GM13976 (cell line): ENCODE measurements at places on chromosomes 6 and 20.
A peak's percentile ranks its signal among the peaks of the same experiment; 100 is the strongest.

DNA sequence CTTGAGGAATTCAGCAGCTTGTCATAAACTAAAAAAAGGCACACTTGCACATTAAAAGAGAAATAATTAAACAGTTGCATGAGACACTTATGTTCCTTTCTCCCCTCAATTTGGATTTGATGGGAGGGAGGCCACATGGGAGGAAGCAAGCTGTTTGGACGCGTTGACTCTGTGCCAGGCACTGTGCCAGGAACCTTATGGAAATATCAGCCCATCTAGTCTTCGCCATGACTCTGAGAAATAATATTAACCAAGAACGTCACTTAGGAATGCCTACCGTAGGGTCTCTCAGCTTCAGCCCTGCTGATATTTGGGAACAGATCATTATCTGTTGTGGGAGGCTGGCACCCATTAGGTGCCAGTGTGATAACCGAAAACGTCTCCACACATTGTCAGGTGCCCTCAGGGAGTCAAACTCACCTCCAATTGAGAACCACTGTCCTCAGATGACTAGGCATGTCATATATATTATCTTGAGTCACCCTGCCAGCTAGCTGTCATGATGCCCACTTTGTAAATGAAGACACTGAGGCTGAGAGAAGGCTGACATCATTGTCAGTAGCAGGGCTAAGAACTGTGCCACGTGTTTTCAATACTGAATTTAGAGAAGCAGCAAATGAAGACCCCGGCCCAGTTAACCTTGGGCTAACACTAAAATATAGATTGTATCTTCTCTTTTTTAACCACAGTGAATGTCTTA lies 36.1 kb downstream of the EYA2 start:
- no peak for DNase-seq

GRCh38 chr6:127404133-127404532 lies 55.1 kb downstream of the KIAA0408 start:
- peak; percentile 21 for DNase-seq

GRCh38 chr6:166998256-166999144 lies 697 bp upstream of the CEP43 start:
- DNase-seq, result peak; percentile 44

DNA sequence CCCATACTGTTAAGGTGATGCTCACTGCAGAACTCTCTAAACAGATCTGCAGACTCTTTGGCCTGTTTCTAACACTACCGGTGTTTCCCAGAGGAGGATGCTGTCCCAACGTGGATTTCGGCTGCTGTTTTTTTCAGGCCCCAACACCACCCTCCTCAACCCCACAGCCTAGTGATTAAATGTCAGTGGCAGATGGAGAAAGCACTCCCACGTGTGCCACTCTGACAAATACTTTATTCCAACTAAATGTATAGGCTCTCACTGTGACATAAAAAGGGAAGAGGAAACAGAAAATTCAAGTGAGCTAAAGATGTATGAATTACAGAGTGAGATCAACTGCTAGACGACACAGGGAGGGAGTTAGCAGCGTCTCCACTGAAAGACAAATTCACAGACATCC lies 3.6 kb downstream of the TBC1D20 start:
- no peak for DNase-seq

- peak; percentile 61 for DNase-seq
Measured at GRCh38 chr20:1871807-1872458, 23.3 kb upstream of the SIRPA start.
